Ascending aorta (tissue), 2 donors: ENCODE measurements at places on chromosomes 1 and 21.

GRCh38 chr1:61056573-61057439 lies 25.6 kb upstream of the NFIA start:
- peaks cover 3% of the 10 kb centered on the region for H3K4me1 ChIP-seq
- H3K27ac ChIP-seq = peak overlapping the region; percentile 98
- no peaks in the 10 kb centered on the region for H3K36me3 ChIP-seq
- H3K27me3 ChIP-seq = no peaks in the 10 kb centered on the region
- DNase-seq = no peak

DNA sequence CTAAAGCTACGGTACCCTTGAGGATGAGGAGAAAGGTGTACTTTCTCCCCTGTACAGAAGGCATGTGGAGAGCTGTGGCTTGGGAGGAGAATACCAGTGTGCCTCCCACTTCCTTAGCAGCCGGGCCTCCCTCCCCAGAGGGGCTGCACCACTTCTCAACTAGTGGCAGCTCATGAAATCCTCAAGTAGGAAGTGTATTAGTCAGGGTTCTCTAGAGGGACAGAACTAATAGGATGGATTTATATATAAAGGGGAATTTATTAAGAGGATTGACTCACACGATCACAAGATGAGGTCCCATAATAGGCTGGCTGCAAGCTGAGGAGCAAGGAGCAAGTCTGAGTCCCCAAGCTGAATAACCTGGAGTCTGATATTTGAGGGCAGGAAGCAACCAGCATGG lies 53.1 kb upstream of the PPP2R5A start:
- no peaks in the 10 kb centered on the region for H3K36me3 ChIP-seq
- DNase-seq = no peak
- no peaks in the 10 kb centered on the region for H3K4me1 ChIP-seq
- no peaks in the 10 kb centered on the region for H3K27me3 ChIP-seq
- H3K4me3 ChIP-seq = no peak overlapping the region

DNA sequence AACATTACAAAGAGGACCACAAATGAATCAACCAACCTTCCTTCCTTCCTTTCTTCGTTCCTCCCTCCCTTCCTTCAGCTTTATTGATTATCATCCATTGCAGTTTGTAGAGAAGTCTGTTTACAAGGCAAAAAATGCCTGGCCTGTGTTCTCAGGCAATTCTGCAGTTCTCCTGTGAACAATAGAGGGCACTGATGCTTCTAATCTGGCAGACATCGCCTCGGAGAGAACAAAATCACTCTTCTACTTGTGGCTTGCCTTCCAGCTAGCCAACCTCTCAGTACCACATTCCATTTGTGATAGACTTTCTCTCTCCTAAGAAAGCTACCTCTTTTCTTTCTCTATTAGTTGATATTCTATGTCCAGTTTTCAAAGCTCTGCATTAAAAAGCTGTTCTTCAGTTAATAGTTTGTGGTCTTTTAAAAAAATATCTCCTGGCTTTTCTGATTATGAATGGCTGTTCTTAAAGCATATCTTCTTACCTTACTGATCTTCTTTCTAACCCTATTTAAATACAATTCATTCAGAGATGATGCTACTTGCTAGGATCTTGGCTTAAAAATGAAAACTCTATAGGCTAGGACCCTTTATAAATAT lies 26.9 kb upstream of the ESRRG start:
- H3K4me1 ChIP-seq = no peaks in the 10 kb centered on the region
- no peak overlapping the region for H3K4me3 ChIP-seq
- no peaks in the 10 kb centered on the region for H3K36me3 ChIP-seq
- no peak overlapping the region for H3K27ac ChIP-seq
- H3K27me3 ChIP-seq = no peaks in the 10 kb centered on the region

- H3K27me3 ChIP-seq = no peaks in the 10 kb centered on the region
- no peaks in the 10 kb centered on the region for H3K36me3 ChIP-seq
- no peak overlapping the region for H3K27ac ChIP-seq
- DNase-seq = no peak
- no peak overlapping the region for H3K4me3 ChIP-seq
- H3K4me1 ChIP-seq = no peaks in the 10 kb centered on the region
Measured at GRCh38 chr1:109948285-109948630, 36.3 kb upstream of the AHCYL1 start.

DNA sequence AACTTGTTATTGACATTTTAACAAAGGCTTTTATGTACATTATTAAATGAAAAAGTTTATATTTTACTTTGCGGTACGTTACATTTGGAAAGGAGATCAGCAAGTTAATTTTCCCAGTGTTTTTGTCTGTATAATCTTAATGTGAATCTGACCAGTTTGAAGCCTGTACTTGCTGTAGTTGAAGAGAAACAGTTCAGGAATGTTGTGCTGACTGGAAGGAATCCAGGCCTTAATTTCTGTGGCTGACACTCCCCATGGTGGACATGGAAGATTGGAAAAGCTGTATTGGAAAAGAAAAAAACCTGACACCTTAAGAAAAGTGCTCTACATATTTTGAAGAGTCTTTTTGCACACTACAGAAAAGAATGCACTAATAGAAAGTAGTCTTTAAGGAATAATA lies 15.5 kb downstream of the LEPR start:
- no peak overlapping the region for H3K27ac ChIP-seq
- no peak for DNase-seq
- H3K27me3 ChIP-seq = no peaks in the 10 kb centered on the region
- peaks cover 27% of the 10 kb centered on the region for H3K36me3 ChIP-seq
- H3K4me1 ChIP-seq = peaks cover 3% of the 10 kb centered on the region

- no peaks in the 10 kb centered on the region for H3K27me3 ChIP-seq
- no peak for DNase-seq
- no peaks in the 10 kb centered on the region for H3K4me1 ChIP-seq
- no peak overlapping the region for H3K4me3 ChIP-seq
- no peaks in the 10 kb centered on the region for H3K36me3 ChIP-seq
Measured at GRCh38 chr1:100713626-100714025, 5.9 kb upstream of the VCAM1 start.

- no peak overlapping the region for H3K27ac ChIP-seq
- no peaks in the 10 kb centered on the region for H3K4me1 ChIP-seq
- no peak overlapping the region for H3K4me3 ChIP-seq
- no peaks in the 10 kb centered on the region for H3K27me3 ChIP-seq
- no peak for DNase-seq
Measured at GRCh38 chr1:1994536-1994935, 9.1 kb downstream of the CFAP74 start.

GRCh38 chr1:16258591-16259135 lies 21.7 kb upstream of the CPLANE2 start:
- no peaks in the 10 kb centered on the region for H3K4me1 ChIP-seq
- DNase-seq = peak; percentile 39
- H3K36me3 ChIP-seq = peaks cover 17% of the 10 kb centered on the region
- no peaks in the 10 kb centered on the region for H3K27me3 ChIP-seq
- H3K27ac ChIP-seq = no peak overlapping the region

DNA sequence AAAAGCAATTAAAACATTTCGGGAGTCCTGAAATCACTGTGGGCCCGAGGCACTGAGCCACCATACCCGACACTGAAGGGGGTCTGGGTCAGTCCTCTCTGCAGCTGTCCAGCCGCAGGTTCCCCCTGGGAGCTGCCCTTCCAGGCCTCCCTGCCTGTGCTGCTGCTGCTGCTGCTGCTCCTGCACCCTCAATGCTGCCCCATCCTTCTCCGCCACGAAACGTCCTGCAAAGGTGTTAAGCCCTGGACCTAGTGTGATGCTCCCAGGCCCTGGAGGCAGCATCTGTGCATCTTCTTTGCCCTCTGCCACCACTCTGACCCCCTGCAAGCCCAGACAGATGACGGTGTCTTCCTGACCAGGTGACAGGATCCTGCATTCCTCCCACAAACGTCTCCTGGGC lies 513.3 kb downstream of the NPHP4 start:
- no peak overlapping the region for H3K4me3 ChIP-seq
- no peaks in the 10 kb centered on the region for H3K4me1 ChIP-seq
- no peaks in the 10 kb centered on the region for H3K36me3 ChIP-seq
- no peak for DNase-seq
- H3K27ac ChIP-seq = no peak overlapping the region
- no peaks in the 10 kb centered on the region for H3K27me3 ChIP-seq

GRCh38 chr1:158163000-158163947 lies 17.4 kb upstream of the CD1D start:
- no peaks in the 10 kb centered on the region for H3K4me1 ChIP-seq
- H3K27me3 ChIP-seq = no peaks in the 10 kb centered on the region
- no peaks in the 10 kb centered on the region for H3K36me3 ChIP-seq
- no peak for DNase-seq
- H3K4me3 ChIP-seq = no peak overlapping the region

DNA sequence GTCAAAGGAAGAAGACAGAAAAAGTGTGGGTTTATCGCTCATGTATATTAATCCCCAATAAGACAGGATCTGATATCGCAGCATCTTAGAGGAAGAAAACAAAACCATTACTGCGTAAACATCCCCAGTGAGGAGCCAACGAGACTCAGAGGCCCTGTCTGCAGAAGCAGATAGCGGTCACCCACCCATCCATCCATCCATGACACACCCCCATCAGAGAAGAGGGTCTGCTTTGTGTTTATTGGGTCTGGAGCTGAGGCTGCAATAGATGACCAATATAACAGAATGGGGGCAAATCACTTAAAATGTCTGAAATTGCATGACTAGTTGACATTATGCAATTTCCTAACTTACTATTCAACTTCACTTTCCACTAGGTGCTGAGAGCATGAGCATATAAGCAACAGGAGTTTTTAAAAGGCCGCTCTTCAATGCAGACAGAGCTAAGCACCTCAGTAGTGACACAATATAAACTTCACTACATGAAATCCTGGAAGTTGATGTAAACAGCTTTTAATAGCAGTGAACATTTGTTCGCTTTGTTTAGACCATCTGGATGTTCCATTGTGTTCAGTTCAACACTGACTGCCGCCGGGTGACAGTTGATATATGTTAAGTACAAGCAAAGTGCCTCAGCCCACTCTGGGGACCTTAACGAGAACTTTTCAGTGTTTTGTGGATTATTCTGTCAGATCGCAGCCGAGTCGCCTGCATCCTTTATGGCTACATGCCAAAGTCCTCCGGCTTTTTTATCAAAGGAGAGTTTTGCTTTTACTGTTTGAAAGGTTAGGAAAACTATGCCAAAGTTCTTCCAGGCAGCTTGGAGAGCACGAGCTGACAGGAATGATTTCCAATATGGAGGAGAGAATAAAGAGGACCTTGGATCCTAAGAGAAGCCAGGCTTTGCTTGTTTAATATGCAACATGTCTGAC lies 167.5 kb downstream of the ZNF281 start:
- no peaks in the 10 kb centered on the region for H3K36me3 ChIP-seq
- H3K27me3 ChIP-seq = no peaks in the 10 kb centered on the region

DNA sequence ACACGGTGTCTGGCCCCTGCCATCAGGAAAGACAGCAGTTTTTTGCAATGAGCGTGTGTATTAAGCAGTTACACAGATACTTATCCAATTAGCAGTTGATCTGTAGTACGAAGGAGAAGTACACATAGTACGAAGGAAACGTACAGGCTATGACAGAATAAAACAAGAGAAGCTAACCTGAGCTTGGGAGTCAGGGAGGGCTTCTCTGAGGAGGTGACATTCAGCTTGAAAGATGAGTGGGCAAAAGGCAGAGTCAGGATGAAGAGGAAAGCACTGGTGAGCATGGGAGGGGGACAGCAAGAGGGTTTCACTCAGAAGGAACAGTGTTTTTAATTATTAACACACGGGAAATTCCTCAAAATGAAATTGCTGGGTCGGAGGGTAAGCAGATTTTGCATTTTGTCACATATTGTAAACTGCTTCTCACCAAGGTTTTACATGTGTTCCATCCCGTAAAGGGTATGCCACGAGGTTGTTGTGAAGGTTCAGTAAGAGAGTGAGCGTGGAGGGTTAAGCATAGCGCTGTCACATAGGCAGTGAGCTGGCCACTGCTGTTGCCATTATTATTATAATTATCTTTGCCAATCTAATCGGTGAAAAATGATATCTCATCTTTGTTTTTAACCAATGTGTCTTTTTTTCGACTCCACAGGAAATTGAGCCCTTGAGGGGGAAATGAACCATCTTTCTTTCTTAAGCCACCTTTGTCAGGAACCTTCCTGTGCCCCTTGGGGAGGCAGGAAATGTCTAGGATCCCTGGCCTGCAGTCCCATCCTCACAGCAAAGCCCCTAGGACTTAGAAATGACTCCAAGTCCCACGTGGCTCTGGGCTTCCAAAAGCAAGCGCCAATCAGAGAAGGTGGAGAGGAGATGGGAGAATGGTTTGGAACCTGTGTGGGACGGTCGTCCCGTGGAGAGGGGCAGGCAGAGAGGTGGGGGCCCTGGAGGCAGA lies 47.3 kb upstream of the POU3F1 start:
- no peak overlapping the region for H3K4me3 ChIP-seq
- no peak for DNase-seq

GRCh38 chr1:61376151-61376550 lies 293.8 kb downstream of the NFIA start:
- no peaks in the 10 kb centered on the region for H3K27me3 ChIP-seq
- H3K4me1 ChIP-seq = no peaks in the 10 kb centered on the region
- H3K4me3 ChIP-seq = no peak overlapping the region
- no peak overlapping the region for H3K27ac ChIP-seq

- H3K4me3 ChIP-seq = no peak overlapping the region
- no peak for DNase-seq
- no peak overlapping the region for H3K27ac ChIP-seq
- H3K4me1 ChIP-seq = no peaks in the 10 kb centered on the region
- no peaks in the 10 kb centered on the region for H3K27me3 ChIP-seq
Measured at GRCh38 chr1:239349699-239350098, 36.7 kb upstream of the CHRM3 start.

- H3K27ac ChIP-seq = no peak overlapping the region
- peaks cover 2% of the 10 kb centered on the region for H3K4me1 ChIP-seq
- no peak for DNase-seq
- no peaks in the 10 kb centered on the region for H3K36me3 ChIP-seq
- H3K4me3 ChIP-seq = no peak overlapping the region
Measured at GRCh38 chr1:56438901-56439551, 140.3 kb downstream of the PLPP3 start.

DNA sequence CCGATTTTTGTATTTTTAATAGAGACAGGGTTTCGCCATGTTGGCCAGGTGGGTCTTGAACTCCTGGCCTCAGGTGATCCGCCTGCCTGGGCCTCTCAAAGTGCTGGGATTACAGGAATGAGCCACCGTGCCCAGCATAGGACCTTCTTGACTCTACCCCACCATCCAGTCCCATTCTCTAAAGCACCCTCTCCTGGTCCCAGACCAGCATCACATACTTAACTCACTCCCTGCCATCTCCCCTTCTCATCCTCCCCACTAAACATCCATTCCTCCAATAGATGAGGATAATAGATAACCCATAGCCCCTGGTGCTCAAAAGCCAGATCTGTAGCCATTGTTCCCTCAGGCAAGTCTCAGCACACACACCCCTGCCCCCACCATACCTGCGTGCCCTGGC lies 2.1 kb downstream of the ENTREP3 start:
- H3K4me1 ChIP-seq = peaks cover 16% of the 10 kb centered on the region
- peaks cover 10% of the 10 kb centered on the region for H3K36me3 ChIP-seq
- no peak for DNase-seq
- no peak overlapping the region for H3K4me3 ChIP-seq
- no peak overlapping the region for H3K27ac ChIP-seq

GRCh38 chr1:29896791-29897714 lies 660.7 kb downstream of the PTPRU start:
- H3K4me1 ChIP-seq = no peaks in the 10 kb centered on the region
- DNase-seq = no peak
- no peak overlapping the region for H3K4me3 ChIP-seq
- no peaks in the 10 kb centered on the region for H3K27me3 ChIP-seq

- no peaks in the 10 kb centered on the region for H3K36me3 ChIP-seq
- no peak for DNase-seq
- no peak overlapping the region for H3K27ac ChIP-seq
- no peaks in the 10 kb centered on the region for H3K27me3 ChIP-seq
- H3K4me1 ChIP-seq = no peaks in the 10 kb centered on the region
Measured at GRCh38 chr1:108107658-108108057, 92.5 kb downstream of the SLC25A24 start.
